ENCODE measurements at places on chromosomes 3 and 15. TPM values are rescaled to one million over a fixed set of nuclear protein-coding genes. Genes with fewer than 3 reads are reported as not detected.

DNA sequence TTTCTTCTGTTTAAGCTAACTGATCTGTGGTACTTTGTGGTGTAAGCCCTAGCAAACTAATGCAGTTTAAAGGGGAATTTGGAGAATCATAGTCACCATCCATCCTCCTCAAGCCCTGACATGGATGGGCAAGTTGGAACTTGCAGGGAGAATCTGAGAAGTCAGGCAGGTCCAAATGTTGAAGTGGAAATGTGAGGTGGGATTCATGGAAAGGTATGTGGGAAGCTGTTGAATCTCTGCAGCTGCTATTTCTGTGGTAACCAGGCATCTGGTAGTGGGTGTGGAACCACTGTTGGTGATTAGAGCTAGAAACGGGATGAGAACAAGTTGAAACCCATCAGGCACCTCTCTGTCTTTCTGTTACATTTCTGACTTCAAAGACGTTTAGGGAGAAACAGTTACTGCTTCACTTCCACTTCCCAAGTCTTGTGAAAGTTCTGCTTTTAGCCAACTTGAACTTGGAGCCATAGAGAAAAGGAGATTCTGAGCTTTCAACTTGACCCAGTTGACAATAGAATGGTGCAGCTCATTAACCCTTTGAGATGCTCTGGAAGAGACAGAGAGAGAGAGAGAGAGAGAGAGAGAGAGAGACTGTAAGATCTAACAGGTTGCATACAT lies 38.1 kb upstream of the NMNAT3 start:
- DNase-seq, result no peak

DNA sequence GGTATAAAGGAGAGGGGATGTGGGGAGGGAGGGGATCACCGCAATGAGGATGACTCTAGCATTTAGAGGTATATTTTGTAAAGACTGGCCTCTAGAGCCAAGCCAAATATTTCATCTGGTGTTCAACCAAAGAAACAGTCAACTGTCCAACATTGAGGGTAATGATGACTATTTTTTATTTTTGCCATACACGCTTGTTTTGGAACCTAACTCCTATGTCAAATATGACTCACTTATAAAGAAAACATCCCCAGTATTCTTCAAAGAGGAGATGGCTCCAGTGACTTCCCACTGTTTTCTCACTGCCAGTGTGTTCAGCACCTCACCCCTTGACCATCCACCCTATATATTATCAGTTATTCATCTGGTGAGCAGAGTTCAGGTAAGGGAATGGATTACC lies 77.3 kb downstream of the WNT5A start:
- no peak for DNase-seq

DNA sequence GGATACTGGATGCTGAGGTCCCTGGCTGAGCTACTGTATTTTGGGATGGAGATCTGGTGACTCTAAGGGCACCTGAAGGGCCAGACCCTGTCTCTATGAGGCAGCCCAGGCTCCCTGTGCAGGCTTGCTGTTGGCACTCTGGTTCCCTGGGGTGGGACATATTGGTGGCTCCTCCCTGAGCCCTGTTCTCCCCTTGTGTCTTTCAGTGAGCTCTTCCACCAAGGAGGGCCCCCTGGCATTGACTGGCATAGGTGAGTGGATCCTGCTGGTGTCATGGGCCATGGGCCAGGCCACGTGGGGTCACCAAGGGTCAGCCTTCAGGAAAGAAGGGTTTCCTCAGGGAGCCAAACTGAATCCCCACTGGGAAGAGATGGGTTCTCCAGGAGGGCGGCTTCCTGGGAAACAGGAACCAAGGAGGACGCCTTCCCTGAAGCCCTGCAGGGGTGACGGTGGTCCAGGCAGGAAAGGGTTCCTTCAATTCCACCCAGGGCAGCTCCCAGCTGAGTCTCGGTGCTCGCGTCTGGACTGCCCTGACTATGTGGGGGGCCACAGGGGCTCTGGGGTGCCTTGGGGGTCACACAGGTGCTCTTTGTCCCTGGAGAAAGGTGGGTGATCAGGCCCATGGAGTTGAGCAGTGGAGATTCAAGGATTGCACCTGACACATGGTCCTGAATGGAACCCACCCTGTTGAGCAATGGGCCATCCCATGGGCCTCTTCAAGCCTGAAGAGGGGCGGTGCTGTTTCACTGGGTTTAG lies 220.4 kb downstream of the SNRPN start:
- DNase-seq, result no peak

SEMA3F gene
- total RNA-seq, result 3.5 TPM

TMEM44 gene
- 14.2 TPM for total RNA-seq

Measured in A172 (cell line).